Fibroblast of upper back skin (primary cell): ENCODE measurements at places on chromosomes 7 and 10.

- DNase-seq = no peak
These were observed 566.4 kb downstream of the SORCS3 start for GRCh38 chr10:105207476-105207995.

DNA sequence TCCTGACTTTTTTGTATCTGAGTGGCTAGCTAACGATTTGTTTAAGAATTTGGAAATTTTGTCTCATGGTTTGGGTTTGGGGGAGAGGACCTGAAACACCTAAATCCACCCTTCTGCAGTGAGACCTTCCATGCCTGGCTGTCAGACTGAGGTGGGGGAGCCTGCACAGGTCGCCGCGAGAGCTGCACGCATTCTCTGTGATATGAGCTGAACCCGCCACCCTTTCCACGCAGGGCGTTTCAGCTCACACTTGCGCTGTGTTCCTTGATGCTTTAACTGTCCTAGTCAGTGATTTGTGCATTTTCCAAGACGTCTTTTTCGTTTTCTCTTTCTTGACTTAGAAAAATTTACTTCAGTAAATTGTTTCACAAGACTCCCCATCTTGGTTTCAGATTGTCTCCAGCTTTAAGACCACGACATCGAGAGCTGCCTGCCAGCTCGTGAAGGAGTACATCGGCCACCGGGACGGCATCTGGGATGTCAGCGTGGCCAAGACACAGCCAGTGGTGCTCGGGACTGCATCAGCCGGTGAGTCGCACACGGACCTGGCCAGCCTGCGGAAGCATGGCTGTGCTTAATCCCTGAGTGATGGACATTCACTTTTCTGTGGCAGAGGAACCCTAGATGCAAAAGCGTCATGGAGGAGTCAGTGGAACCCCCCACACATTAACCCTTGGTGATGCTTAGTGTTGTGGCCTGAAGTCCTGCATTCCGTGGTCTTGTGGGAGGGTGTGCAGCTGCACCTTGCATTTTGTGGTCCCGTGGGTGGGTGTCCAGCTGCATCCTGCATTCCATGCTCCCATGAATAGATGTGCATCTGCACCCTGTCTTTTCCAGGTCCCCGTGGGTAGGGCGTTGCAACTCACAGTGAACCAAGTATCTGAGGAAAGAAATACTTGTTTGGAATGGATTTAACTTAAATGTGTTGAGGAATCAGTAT, 28.1 kb downstream of the WDR37 start:
- no peak for DNase-seq

DNA sequence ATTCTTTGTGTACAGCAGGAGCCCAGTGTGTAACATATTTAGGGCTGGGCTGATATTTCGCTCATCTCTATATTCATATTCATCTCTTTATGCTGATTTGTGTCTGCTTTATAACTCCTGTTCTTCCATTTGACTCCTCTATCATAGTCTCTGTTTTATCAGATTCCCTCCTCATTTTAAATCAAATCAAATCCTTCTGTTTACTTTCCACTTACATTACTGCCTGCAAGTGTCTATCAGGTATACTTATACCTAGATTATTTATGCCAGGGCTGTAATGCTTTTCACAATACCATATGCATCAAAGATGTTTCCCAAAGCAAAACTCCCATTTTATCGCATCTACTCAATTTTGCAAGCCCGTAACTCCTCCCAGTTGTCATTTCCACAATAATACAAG, 990.7 kb downstream of the SORCS1 start:
- DNase-seq = no peak

- no peak for DNase-seq
These were observed 40.3 kb upstream of the ARID5B start for GRCh38 chr10:61860964-61861758.

DNA sequence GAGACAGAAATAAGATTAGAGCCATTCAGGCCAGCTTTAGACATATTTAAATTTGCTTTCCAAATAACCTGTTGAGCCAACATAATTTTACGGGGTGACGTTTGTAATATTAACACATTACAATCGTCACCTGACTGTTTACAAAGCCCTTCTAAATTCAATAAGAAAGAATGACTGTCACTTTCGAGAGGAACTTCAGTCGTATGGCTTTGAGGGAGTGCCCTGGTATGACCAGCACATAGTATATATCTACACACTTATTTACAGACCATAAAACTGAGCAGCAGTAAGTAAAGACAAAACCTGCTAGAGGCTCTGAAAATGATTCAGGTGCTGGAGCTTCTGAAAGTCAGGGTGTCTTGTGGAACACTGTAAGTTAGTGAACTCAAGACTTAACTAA, 62.4 kb downstream of the BLNK start:
- no peak for DNase-seq

DNA sequence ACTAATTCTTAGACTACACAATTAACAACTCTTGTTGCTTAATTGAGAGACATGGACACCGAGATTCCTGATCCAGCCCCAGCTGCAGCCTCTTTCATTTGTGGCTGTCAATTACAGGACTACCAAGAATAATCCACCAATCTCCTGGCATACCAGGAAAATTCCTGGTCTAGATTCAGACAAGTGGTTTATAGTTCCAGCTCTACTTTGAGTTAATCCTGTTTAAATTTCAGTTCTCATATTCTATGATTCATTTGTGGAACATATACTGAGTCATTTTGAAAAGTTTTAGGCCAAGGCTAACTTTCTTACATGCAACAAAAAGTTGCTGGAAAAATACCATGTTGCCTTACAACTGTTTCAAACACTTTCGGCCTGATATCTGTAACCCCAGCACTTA, 253.5 kb downstream of the MAGI2 start:
- DNase-seq = peak; percentile 42

DNA sequence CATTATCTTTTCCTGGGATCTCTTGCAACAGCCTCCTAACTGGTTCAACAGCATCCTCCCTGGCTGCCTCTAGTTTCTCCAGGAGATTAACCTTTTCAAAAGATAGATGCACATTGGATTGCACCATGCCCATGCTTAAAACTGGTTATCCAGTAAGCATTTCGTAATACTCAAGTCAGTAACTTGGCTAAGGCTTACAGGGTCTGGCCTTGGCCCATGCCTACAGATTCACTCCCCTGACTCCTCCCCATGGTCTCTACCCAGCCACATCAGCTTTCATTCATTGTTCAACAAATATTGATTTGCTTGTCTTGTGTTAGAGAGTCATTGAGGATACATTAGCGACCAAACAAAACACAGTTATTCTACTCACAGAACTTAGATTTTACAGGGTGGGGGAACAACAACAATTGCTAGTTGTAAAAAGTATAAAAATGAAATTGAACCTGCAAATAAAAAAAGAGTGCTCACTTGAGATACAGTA, 1.8 kb upstream of the KIF20B start:
- DNase-seq = no peak

DNA sequence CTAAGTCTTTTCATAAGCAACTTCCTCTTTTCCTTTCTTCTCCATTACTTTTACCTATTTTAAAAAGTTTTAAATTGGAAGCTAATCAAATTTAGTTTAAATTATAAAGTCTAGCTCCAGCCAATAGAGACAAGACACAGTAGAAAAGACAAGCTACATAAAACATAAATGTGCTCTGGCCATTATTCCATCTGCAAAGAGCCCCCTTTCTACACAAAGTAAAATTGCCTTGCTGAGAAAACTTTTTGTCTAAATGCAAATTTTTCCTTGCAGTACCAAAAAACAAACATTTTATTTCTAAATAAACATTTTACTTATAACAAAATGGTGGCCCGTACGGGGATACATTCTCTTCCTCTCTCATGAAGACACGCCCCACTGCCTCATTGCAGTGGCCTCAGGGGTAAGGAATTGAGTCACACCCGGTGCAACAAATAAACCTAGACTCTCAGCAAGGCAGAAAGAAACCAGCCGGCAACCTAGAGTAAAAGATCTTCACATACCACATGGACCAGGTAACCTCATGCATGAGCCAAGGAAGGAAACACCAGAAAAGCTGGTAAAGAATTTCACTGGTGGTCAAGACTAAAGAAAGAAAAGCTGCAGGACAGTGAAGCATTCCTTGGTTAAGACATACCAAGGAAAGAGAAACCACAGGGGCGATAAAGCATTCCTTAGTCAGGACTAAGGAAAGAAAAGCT, 71.6 kb upstream of the ZNF746 start:
- DNase-seq = peak; percentile 67

DNA sequence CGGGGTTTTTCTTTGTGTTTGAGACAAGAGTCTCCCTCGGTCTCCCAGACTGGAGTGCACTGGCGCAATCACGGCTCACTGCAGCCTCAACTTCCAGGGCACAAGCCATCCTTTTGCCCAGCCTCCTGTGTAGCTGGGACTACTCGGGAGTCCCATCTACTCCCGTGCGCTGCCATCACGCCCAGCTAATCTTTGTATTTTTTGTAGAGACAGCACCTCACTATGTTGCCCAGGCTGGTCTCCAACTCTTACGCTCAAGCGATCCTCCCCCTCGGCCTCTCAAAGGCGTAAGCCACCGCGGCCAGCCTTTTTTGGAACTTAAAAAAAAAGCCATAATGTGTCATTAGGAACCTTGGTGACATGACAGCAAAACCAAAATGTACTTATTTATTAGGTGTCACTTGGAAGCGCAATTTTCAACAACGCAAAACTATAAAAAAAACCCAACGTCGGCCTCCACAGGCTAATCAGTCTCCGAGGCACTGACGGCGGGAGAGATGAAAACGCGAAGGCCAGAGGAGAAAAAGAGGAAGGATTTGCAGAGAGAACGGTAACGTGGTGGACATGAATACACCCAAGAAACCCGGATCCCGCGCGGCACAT, 911 bp upstream of the HNRNPH3 start:
- peak; percentile 15 for DNase-seq

- no peak for DNase-seq
These were observed 8.9 kb upstream of the PNLIP start for GRCh38 chr10:116536810-116537209.

- DNase-seq = peak; percentile 39
These were observed 52.0 kb downstream of the REEP3 start for GRCh38 chr10:63573068-63573697.

DNA sequence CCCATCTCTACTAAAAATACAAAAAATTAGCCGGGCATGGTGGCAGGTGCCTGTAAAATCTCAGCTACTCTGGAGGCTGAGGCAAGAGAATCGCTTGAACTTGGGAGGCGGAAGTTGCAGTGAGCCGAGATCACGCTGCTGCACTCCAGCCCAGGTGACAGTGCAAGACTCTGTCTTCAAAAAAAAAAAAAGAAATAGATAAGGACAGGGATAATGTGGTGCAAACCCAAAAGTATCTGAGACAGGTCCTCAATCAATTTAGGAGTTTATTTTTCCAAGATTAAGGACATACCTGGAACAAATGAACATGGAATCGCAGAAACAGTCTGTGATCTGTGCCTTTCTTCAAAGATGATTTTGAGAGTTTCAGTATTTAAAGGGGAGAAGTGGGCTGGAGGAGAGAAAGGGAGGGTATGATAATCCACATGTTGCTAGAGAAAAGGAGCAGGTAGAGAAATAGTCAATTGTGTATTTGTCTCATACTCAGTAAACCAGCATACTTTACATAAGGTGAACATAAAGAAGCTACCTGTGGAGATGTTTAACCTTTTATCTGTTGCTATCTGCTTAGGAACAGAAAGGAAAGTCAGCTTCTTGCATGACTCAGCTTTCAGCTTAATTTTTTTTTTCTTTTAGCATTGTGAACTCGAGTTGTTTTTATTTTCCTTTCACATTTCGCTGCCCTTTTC, 4.9 kb upstream of the MTPN start:
- DNase-seq = no peak

DNA sequence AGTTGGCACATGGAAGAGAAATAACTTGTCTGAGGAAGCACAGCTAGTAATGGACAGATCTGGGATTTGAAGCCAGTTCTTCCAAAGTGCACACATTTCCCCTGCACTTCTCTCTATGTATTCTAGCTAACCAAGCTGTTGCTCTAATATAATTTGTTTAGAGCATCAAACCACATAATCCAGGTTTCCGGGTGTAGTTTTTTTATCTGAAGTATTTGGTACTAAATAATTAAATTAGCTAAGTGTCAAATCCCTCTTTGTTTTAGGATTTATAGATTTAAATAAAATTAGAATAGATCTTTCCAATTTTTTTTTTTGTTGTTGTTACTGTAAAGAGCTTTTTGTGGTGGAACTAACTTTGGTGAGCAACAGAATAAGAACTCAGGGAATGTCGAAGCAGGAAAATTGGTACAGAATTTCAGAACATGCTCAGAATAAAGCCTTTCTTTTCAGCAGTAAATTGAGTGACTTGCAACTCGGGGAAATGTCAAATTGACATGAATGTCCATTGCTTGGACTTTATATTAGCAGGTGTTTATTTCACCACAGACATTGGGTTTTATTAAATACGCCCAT, 33.7 kb downstream of the CAMK1D start:
- no peak for DNase-seq

DNA sequence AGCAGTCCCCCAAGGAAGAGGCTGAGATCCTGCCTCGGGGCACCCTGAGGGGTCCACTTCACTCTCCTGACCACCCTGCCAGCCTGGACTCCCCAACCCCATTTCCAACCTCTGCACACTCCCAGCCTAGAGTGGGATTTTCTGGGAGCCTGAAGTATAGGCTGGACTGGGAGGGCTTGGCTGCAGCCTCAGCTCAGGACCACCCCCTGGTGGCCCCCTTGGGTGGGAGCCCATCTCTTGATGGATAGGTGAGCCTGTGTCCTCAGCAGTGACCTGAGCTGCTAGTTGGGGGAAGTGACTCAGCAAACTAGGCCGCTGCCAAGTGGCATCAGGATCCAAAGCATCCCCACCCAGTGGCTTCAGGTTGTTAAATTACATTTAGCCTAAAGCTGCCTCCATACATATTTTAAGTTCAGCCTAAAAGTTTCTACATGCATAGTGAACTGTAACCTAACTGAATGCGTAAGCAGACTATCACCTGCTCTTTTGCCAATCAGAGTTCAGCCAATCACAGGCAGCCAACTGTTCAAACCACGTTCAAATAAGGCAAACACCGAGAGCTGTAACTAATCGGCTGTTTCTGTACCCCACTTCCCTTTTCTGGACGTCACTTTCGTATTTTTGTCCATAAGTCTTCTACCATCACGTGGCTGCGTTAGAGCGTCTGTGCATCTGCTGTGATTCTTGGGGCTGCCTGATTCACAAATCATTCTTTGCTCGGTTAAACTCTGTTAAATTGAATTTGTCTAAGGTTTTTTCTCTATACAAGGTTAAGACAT, 144.0 kb downstream of the PLPP4 start:
- peak; percentile 29 for DNase-seq

- DNase-seq = no peak
These were observed 657.8 kb downstream of the SORCS1 start for GRCh38 chr10:106506526-106507283.

DNA sequence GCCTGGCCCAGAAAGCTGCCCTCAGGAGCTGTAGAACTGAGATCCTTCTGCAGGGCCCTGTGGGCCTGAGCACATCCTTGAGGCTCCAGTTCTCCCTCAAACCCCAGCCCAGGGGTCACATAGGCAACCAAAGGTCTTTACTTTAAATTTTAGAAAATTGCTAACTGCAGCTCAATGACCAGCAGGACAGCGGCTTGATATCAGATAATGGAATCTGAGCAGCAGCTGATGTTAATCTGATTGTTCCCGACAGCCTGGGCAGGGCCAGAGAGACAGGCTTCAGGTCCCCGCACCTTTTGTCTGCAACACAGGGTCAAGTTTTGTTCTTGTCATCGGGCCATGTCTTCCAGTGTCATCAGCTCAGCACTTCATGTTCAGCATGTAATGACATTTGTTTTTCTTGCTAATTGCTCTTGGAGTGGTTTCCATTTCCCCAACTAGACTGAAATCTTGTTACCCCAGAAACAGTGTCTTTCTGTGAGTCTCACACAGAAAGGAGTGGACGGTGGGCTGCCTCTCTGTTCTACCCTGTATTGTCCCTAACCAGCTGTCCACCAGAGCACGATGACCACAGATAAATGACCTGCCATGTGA, 91.0 kb downstream of the PAXIP1 start:
- DNase-seq = no peak
